Activated CD4-positive, alpha-beta memory T cell treated with anti-CD3 and anti-CD28 coated beads for 36 hours (primary cell): ENCODE measurements at places on chromosomes 1 and 21. TPM values are rescaled to one million over a fixed set of nuclear protein-coding genes. Genes with fewer than 3 reads are reported as not detected.
A peak's percentile ranks its signal among the peaks of the same experiment; 100 is the strongest.

FGR gene
- 0.27 TPM for total RNA-seq

DNA sequence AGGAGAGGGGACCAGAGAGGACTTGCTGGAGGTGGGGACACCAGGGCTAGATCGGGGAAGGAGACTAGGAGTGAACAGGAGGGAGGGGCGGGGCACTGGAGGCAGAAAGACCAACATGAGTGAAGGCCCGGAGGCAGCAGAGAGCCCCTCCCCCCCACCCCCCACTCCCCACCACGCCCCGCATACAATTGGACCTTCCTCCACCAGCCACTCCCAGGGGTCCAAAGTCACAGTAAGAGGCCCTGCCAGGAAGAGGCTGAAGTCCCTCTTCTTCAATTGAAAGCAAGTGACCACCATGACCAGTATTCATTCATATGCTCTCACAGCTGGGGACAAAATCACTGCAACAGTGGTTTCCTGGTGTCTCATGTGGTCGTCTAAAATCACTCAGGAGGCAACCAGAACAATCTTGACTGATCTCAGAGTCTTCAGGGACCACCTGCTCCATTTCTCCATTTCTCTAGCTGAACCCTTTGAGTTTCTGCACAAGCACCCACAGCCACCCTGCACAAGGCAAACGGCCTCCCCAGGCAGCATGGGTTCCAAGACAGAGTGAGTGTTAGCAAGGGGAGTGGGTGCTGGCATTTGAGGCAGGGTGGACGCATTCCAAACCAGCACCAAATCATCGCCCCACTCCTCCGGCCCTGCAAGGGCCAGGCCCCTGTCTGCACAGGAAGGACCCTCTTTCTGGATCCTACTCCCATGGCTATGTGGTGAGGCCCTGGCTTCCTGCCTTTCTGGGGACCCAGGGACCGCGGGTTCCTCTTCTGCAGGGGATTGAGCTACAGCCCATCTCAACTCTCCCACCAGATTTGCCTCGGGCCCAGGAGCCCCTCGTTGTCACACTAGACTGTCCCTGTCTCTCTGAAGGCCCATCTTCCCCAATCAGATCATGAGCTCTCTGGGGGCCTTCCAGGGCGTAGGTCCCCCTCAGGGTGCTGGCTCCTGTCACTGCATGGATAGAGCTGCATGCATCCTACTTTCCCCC is 17.0 kb downstream of the LAPTM5 start:
- DNase-seq: no peak

- DNase-seq: no peak
Measured at GRCh38 chr21:42679319-42680057, 26.1 kb downstream of the PDE9A start.

- DNase-seq: peak; percentile 7
Measured at GRCh38 chr1:20726118-20726911, 6.2 kb downstream of the SH2D5 start.

DNA sequence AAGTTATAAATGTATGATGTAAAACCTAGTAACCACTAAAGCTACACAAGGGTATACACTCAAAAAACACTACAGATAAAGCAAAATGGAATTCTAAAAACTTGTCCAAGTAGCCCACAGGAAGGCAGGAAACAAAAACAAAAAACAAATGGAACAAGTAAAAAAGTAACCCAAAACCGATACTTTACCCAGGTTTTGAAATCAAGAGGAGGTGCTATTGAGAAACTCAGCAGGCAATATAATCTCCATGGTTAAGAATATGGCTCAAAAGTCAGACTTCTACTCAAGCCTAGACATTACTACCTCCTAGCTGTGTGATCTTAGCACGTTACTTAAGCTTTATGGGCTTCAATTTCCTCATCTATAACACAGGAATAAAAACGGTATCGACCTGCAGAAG is 13.3 kb downstream of the RBBP5 start:
- no peak for DNase-seq

DNA sequence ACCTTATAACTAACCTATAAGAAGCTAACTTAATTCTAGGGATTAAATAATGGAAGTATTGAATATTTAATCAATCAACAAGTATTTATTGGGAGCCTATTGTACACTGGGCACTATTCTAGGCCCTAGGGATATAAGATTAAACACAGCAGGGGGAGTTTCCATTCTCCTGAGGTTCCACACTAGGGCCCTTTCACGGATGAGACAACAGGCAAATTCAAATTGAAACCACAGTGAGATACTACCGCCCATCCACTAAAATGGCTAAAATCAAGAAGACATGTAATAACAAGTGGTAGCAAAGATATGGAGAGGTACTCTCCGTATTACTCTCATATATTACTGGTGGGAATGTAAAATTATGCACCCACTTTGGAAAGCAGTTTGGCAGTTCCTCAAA is 674.4 kb downstream of the KIF26B start:
- no peak for DNase-seq

S100A8 gene
- not detected for total RNA-seq

SV2A gene
- total RNA-seq: 9.6 TPM

CYP4A11 gene
- not detected for total RNA-seq
